WTC11 (cell line): ENCODE measurements at places on chromosomes 6 and 20. TPM values are rescaled to one million over a fixed set of nuclear protein-coding genes. Genes with fewer than 3 reads are reported as not detected.
A peak's percentile ranks its signal among the peaks of the same experiment; 100 is the strongest.

The ANKRD66 gene
- not detected in 3 replicates for total RNA-seq

The SLC35D3 gene
- 0.37 to 0.78 TPM (median 0.39 TPM) in 3 replicates for total RNA-seq

The PFDN4 gene
- total RNA-seq = 90.1 to 94.4 TPM (median 90.5 TPM) in 3 replicates

The ZNF311 gene
- total RNA-seq = 2.0 to 3.7 TPM (median 3.4 TPM) in 3 replicates

The FKBP1C gene
- total RNA-seq = 0.14 TPM in 2 of 3 replicates, not detected in the other

The SEMG1 gene
- total RNA-seq = 2.0 to 2.9 TPM (median 2.1 TPM) in 3 replicates

The SALL4 gene
- total RNA-seq = 156 to 204 TPM (median 203 TPM) in 3 replicates

The GABRR2 gene
- not detected in 3 replicates for total RNA-seq

The OR2B6 gene
- total RNA-seq = not detected in 3 replicates

The KIAA0408 gene
- 7.5 to 12.2 TPM (median 9.1 TPM) in 3 replicates for total RNA-seq

The MOG gene
- 0.55 to 1.2 TPM (median 0.57 TPM) in 3 replicates for total RNA-seq

The TMEM170B gene
- 3.5 to 5.4 TPM (median 5.2 TPM) in 3 replicates for total RNA-seq

DNA sequence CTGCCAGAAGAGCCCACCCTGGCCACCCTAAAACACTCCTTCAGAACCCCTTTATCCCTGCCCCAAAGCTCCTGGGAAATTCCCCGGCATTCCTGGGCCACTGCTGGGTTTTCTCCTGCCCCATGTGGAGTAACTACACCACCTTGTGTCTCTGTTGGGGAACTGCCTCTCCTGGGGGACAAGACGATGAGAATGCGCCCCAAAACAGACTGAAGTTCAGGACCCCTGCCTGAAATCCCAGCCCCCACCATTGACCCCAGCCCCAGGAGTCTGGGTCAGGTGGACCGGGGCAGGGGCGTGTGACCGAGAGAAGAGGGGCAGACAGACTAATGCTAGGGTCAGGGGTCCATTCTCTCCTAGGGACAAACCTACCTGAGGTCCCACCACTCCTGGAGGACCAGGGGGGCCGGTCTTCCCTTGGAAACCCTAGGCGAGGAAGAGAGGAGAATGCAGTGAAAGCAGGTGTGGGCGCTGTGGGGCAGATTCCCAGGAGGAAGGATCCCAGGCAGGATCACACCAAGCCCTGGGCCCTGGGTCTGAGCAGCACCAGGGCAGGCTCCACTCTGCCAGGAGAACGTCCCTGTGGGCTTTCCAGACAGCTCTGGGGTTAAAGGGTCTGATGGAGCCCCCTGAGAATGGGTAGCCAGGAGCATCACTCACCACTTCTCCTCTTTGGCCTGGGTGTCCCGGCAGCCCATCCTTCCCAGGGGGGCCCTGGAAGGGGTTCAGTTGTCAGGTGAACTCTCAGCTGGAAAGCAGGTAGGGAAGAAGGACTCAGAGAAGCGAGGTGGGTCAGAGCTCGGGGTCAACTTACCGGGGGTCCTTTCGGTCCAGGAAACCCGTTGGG is 19.4 kb downstream of the COL11A2 start:
- DNase-seq = peak; percentile 71

GRCh38 chr6:16327777-16328325 is 89.5 kb downstream of the GMPR start:
- no peak for DNase-seq

DNA sequence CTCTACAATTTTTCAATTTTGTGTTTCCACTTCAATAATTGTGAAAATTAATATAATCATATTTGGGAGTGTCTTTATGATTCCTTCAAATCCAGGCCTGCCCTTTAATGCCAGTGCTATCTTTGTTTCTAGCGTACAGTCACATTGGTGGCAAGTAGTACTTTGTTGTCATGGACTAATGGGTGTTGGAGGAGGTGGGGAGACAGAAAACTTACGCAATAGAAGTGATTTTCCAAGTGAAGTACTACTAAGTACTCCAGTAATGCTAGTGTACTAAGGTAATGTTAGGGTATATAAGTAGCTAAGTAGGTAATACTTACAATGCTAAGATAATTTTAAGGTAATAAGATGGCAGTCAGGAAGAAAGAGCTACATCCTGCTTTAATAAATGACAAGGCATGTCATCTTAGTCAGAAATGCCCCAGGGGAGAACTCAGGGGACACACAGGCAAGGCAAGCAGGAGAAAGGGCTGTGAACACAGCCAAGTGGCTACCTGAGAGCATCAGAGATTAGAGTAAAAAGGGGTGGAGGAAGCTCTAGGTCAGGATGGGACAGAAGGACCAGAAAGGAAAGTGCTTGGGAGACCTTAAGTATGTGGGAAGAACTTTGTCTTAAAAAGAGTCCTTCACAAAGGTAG is 217.2 kb upstream of the PRDM1 start:
- no peak for DNase-seq

- no peak for DNase-seq
Observed at GRCh38 chr6:122704066-122704465, 75.5 kb upstream of the FABP7 start.

DNA sequence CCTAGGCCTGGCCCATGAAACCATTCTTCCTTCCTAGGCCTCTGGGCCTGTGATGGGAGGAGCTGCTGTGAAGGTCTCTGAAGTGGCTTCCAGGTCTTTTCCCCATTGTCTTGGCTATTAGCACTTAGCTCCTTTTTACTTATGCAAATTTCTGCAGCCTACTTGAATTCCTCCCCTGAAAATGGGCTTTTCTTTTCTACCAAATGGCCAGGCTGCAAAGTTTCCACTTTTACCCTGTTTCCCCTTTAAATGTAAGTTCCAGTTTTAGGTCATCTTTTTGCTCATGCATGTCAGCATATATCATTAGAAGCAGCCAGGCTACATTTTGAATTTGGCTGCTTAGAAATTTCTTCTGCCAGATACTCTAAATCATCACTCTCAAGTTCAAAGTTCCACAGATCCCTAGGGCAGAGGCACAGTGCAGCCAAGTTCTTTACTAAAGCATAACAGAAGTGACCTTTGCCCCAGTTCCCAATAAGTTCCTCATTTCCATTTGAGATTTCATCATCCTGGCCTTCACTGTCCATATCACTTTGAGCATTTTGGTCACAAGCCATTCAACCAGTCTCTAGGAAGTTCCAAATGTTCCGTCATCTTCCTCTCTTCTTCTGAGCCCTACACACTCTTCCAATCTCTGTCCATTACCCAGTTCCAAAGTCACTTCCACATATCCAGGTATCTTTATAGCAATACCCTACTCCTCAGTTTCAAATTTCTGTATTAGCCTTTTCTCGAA is 71.9 kb downstream of the TBC1D7 start:
- no peak for DNase-seq

DNA sequence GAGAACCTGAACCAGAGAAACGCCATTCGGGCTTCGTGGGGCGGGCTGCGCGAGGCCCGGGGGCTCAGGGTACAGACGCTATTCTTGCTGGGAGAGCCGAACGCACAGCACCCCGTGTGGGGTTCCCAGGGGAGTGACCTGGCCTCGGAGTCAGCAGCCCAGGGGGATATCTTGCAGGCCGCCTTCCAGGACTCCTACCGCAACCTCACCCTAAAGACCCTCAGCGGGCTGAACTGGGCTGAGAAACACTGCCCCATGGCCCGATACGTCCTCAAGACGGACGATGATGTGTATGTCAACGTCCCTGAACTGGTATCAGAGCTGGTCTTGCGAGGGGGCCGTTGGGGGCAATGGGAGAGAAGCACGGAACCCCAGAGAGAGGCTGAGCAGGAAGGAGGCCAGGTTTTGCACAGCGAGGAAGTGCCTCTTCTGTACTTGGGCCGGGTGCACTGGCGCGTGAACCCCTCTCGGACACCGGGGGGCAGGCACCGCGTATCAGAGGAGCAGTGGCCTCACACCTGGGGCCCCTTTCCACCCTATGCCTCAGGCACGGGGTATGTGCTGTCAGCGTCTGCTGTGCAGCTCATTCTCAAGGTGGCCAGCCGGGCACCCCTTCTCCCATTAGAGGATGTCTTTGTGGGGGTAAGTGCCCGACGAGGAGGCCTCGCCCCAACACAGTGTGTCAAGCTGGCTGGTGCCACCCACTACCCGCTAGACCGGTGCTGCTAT is 904 bp downstream of the B3GALT4 start:
- DNase-seq = peak; percentile 32

DNA sequence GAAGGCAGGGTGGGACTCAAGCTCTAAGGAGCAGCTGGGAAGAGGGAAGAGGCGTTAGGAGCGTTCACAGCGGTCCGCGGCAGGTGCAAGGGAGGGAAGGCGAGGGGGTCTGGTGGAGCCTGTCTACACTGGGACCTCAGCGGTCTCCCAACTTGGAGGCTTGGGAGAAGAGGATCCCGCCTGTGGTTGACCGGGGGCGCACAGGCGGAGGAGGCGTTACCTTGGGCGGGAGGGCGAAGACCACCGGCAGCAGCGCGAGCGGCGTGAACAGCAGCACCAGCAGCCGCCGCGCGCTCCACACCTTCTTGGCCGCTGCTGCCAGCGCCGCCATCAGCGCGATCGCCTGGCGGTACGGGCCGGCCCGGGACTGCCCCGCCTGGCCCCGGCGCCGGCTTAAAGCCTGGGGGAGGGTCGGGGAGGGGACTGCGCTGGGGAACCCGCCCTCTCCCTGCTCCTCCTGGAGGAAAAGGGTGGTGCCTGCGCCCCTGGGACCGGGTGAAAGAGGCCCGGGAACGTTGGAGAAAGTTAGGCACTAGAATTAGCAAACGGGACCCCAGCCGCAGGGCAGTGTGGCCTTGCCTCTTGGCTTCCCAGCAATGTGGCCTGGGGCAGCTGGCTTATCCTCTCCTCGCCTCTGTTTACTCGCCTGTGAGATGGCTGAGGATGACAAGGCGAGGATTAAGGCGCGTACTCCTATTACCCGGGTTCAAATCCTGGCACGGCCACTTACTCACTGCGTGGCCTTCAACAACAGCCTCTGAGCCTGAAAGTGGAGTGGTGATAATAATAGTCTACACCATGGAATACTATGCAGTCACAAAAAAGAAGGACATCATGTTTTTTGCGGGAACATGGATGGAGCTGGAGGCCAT is at the start of gene SLC13A3:
TSS of gene SLC13A3 (minus strand) at position 369 of the 872 bp plus-strand sequence. CDS start at position 331, 38 bp downstream.
- DNase-seq = peak; percentile 72

DNA sequence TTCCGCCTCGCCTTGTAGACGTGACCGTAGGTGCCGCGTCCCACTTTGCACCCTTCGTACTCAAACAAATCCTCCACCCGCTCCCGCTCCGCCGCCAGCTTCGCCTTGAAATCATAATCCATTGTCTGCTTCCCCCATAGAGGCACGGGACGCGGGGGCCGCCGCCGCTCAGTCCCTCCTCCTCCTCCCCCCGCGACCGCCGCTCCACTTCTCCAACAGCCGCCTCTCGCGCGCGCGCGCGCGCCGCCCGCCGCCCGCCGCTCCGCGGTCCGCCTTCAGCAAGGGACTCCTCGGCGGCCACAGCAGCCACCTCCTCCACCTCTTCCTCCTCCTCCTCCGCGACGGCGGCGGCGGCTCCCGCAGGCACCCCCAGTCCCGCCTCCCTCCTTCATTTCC is 256 bp downstream of the CDK19 start:
- no peak for DNase-seq

GRCh38 chr20:20938599-20938998 is 167.6 kb downstream of the LINC00237 start:
- no peak for DNase-seq

GRCh38 chr6:159682295-159682694 is 10.7 kb downstream of the SOD2 start:
- no peak for DNase-seq

DNA sequence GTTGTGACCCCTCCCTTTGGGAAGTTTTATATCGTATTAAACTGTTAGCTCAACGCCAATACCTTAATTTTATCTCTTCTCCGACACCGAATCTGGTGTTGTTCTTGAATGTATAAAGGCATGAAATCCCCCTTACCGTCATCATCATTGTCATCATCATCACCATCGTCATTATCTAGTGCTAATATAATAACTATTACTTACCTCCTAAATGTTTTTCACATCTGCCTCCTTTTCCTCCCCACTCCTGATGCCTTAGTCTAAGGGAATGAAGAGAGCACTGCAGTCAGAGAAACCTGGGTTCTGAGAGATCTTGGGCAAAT is 677 bp upstream of the ZBTB24 start:
- no peak for DNase-seq

GRCh38 chr6:163249651-163250101 is 164.8 kb upstream of the QKI start:
- DNase-seq = no peak

DNA sequence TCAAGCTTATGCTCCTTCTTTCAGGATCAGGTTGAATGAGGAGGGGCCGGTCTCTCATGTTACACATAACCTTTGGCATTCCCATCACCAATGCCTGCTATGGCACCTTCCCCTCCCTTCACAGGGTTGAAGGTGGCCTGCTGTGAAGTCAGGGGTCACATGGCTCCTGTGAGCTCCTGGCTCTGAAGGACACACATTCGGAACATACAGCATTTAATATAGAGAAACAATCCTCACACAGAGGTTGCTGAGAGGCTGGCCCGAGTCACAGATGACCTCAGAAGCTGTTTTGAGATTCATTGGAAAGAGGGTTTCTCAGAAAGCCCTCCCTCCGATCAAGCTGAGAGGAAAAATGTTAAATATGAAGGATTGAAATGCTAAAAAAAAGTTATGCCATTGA is 82.1 kb downstream of the PSMG4 start:
- no peak for DNase-seq

- no peak for DNase-seq
Observed at GRCh38 chr20:54535746-54536145, 60.4 kb downstream of the DOK5 start.

GRCh38 chr6:2482773-2483172 is 237.4 kb upstream of the GMDS start:
- DNase-seq = no peak

- no peak for DNase-seq
Observed at GRCh38 chr6:12383448-12383847, 93.3 kb downstream of the EDN1 start.

DNA sequence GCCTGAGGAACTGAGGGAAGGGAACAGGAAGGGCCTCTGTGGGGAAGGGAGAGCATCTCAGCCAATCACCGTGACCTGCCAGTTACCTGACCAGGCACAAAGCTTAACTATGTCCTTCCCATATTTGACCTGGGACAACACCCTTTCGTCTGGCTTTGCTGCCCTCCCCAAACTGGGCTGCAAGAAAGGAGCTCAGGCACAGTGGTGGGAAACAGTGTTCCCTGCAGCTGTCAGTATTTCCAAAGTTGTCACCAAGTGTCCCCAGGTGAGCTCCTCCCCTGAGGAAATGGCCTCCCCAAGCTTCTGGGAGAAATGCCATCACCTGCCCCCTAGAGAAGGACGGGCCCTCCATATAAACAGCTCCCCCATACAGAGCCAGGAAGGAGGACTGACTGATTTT is 17.9 kb downstream of the NCR2 start:
- DNase-seq = no peak

DNA sequence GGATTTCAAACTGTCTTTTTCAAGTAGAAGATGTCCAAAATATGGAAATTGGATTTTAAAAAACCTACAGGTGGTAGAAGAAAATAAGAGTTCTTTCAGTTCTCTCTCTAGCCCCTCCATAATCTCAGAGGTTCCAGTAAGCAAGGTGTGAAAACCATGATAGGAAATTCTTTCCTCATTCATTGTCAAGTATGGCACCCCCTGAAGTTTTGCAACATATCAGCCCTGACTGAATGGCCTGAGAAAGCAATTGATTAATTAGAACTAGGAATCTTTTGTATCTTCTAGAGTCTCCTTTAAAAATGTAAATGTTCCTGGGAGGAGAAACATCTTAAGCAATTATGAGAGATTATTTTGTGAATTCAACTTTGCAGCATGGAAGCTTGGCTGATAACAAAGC is 198.7 kb upstream of the STXBP5 start:
- peak; percentile 30 for DNase-seq
